T-helper 17 cell (primary cell): ENCODE measurements at places on chromosomes 5 and 9.

DNA sequence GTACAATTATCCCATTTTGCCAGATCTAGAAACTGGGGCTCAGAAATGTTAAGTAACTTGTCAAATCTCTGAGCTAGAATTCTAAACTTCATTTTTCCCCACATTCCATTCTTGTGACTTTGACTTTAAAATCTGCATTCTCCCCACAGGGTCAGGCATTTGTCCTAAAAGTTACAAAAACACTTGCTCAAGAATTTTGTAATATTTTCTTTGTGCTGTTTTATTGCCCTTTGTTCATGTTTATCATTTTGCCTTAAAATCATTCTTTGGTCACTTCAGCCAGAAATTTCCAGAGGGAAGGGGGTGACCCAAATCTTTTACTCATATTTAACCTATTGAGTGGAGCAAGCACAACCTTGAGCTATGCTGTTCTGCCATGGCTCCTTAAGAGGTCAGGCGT lies 120.1 kb upstream of the CCL21 start:
- DNase-seq, result no peak

DNA sequence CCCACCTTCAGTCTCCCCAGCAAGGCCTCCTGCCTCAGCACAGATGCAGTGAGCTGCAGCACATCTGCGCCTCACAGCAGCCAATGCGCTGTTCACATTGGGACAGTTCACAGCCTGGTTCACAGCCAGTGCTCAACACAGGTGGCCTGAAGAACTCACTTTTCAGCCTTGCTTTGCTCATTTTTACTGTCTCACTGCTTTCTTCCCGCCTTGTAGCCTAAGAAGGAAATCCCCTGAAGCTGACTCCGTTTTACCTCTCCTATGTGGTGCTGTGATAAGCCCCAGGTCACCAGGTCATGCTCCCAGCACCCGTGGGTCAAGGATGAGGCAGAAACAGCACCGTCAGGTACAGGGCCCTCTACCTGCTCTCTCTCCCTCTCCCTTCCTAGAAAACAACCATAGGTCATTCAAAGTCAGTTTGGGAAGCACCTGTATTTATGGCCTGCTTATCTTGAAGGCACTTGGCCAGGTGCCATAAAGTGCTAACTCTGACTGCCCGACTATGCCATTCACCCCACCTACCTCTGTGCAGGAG lies 1.1 kb downstream of the GCNT4 start:
- no peak for DNase-seq

- no peak for DNase-seq
Measured at GRCh38 chr9:19208653-19209052, 21.8 kb upstream of the DENND4C start.

- no peak for DNase-seq
Measured at GRCh38 chr5:61004448-61004847, 59.4 kb downstream of the NDUFAF2 start.

- DNase-seq, result no peak
Measured at GRCh38 chr9:81787747-81788632, 98.6 kb upstream of the TLE1 start.

DNA sequence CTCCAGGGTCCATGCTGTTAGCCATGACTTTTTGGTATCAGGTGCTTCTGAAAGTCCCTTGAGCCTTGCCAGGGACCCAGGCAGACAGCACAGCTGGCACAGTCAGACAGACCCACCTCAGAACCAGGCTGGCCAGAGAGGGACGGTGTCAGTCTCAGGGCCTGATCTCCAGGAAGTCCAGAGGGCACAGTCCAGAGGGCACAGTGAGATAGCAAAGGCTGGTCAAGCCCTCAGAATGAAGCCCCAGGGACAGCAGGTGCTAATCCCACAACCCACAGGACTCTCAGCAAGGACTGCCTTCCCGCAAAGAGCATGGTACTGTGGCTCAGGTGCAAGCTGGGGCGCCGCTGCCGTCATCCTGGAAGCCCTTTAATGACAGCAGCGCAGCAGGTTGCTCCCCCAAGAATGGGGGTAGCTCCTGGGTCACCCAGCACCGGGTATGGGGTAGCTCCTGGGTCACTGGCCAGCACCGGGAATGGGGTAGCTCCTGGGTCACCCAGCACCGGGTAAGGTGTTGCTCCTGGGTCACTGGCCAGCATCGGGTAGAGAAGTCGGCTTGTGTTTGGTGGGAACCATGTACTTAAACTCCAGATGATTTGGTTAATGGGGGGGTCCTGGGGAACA lies 105.6 kb upstream of the PHYKPL start:
- DNase-seq, result no peak

DNA sequence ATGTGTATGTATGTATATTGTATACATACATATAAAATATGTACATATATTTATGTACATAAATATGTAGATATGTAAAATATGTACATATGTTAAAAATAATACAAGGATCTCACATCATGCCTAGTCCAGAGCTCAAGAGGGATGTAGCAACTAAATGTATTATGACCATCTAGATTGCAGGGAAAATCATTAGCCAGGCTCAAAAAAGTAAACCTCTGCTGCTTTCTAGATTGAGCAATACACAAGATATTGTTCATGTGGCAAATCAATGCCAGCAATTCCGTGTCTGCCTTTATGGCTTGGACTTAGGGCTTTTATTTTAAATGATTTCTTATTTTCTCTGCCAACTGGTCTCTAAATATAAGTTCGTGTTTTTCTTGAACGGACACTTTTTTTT lies 65.2 kb downstream of the RAI14 start:
- no peak for DNase-seq

DNA sequence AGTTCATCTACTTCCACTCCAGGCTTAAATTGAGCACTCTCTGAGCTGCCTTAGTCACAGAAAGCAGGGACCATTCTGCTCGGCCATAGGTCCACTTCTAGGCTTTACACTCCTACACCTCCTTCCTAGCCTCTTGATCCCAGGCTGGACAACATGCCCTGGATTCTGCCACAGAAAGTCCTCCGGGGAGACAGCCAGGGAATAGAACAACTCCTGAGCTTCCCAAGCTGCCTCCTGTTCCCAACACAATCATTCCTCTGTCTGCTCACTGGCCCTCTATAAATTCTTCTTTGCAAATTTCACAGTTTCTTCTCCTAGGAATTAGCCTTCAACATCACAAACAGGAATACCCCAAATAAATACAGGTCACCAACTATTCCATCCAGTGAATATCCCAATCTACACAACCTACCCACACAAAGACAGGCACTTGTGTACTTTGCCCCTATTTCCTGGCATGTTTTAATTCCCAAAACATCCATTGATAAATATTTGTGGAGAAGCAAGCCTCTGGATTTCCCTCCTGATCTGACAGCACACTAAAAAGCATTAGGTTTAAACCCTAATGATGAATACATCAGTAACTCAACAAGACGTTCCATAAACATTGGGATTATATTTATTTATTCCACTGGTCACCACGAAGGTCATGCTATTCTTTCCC lies 125.5 kb downstream of the ENC1 start:
- no peak for DNase-seq

GRCh38 chr5:170756691-170757090 lies 26.8 kb upstream of the GABRP start:
- DNase-seq, result no peak

DNA sequence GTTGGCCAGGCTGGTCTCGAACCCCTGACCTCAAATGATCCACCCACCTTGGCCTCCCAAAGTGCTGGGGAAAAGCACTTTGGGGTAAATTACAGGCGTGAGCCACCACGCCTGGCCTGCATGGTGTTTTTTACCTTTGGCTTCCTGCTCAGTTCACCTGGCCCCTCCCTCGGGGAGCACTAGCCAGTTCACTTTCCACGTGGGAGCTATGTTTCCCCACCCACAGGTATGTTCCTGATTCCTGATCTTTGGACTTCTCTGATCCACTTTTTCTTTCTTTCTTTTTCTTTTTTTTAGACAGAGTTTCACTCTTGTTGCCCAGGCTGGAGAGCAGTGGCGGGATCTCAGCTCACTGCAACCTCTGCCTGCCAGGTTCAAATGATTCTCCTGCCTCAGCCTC lies 15.8 kb downstream of the DAB2IP start:
- no peak for DNase-seq

DNA sequence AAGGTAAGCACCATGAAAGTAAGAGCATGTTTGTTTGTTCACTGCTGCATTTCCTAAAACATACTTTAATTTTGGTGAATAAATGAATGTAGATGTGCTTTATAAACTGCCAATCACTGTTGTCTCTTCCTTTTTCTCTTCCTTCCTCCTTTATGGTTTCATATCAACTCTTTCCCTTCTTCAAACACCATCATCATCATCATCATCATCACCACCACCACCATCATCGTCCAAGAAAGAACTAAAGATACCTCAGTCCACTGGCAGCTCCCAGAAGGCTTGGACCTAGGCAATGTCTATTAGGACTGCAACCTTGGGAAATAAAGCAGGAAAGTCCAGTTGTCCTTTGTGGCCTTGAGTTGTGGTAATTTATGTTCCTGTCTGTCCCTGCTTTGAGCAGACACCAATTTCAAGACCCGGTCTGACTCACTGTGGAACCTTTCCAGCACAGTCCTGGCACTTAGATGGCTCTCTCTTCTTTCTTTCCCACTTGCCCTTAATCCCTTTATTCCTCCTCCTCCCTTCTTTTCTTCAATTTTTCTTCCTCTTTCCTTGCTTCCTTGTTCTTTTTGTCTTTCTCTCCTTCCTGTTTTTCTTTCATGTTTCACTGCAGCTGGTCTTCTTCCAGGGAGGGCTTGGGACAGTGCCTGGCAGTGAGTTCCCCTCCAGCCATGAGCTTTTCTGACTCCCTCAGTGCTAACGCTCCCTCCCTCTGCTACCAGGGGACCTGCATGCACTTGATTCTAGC lies 99.3 kb downstream of the ANGPTL2 start:
- DNase-seq, result no peak

GRCh38 chr5:168934169-168934568 lies 355.0 kb upstream of the PANK3 start:
- no peak for DNase-seq

DNA sequence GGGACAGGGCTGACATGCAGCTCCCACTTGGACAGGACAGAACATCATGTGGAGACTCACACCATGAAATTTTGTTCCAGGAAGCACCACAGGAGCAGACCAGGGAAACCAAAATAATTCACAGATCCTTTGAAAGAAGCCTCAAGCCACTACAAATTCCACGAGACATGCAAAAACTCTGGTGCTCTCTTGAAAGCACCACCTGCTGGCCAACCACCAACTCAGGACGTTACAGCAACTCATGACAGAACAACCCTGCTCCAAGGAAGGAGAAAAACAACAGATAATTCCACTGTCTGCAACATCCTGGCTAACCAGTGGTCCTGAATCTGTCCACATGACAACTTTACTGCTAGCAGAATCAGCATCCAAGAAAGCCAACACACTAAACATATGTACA lies 516.0 kb downstream of the SPATA31D1 start:
- no peak for DNase-seq

- no peak for DNase-seq
Measured at GRCh38 chr5:127010362-127010761, 20.0 kb downstream of the MARCHF3 start.

GRCh38 chr5:119389288-119390030 lies 33.6 kb downstream of the TNFAIP8 start:
- DNase-seq, result no peak

GRCh38 chr9:84916769-84917168 lies 247.2 kb downstream of the NTRK2 start:
- DNase-seq, result no peak

DNA sequence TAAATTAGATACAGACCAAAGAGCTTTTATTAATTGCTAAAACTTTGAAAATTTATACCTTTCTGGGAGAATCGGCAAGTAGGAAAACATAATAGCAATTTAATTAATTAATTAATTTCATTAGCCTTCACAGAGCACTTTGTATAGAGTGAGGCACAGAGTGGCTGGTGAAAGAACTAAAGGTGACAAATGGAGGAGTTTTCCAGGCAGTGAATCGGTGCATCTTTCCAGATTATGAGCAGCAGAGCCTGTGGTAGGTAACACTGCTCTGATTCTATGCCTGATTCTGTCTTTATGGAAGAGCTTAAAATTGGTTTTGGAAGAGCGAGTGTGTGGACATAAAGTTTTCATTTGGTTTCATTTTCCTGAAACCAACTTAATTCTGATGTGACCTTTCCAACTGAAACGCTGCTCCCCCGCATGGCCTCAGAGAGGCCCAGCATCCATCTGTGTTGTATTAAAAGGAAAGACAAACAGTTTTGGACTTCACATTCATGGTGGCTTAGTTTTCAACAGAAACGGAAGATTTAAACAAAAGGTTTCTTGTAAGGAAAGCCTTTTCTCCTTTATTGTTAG lies 188.9 kb upstream of the RPS23 start:
- no peak for DNase-seq

DNA sequence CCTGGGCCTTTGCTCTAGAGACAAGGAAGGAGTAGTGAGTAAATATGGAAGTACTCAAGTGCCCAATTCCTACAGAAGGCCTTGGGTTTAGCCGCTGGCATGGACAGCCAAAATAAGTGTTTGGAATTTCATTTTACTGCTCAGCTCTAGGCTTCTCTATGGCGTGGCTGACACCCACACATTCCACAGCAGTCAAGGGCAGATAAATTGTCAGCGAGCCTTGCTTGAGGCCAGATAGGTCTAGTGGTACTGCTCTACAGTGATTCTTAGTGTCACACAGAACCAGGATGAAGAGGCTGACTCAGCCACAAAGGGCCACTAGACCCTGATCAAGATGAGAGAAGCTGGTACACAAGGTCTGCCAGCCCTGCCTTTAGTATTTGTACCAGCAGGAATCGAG lies 111.0 kb upstream of the NFIB start:
- DNase-seq, result no peak

GRCh38 chr5:78056053-78056452 lies 238.4 kb downstream of the AP3B1 start:
- DNase-seq, result no peak

- no peak for DNase-seq
Measured at GRCh38 chr9:120284821-120285220, 295.1 kb downstream of the CDK5RAP2 start.

DNA sequence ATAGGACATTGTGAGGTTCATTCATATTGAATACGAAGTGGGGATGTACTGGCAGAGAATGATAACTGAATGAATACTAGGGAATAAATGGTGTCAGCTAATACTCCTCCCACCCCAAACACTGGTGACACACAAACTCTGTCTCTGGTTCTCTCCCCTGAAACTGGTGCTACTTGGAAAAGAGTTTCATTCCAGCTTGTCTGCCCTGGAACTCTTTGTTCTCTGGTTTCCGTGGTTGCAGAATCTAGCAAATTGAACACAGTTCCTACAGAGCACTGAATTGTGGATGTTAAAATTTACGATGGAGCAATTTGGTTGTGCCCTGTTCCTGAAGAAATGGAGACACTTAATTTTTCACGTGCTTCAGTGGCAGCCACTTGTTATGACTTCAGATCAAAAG lies 181.7 kb downstream of the KCTD16 start:
- DNase-seq, result no peak

DNA sequence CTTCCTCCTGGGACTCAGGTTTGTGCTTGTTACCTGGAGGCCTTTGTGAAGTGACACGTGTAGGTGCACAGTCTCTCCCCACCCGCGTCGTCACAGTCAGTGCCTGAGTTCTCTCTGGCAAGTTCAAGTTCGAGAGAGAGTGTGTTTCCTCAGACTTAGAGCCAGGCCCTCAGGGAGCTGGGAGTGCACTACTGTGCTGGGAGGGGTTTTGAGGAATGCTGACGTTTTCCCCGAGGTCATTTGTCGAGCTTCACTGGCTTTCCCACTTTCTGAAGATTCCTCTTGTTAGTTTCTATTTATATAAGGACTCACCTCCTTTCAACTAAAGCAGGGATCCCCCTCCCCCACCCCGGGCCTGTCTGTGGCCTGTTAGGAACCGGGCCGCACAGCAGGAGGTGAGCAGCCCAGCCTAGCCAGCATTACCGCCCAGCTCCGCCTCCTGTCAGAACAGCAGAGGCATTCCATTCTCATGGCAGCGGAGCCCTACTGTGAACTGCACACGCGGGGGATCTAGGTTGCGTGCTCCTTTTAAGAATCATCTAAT lies 209.2 kb downstream of the DIRAS2 start:
- no peak for DNase-seq
